ENCODE measurements at places on chromosomes 11 and 22. TPM values are rescaled to one million over a fixed set of nuclear protein-coding genes. Genes with fewer than 3 reads are reported as not detected.

Gene BTG4
- not detected for polyA plus RNA-seq

Gene C22orf15
- polyA plus RNA-seq: not detected

Gene SCUBE1
- polyA plus RNA-seq: 1.5 TPM

Gene IL10RA
- polyA plus RNA-seq: 10.9 TPM

Gene EMID1
- 0.69 TPM for polyA plus RNA-seq

Gene ETS1
- 20.3 TPM for polyA plus RNA-seq

Gene ACRV1
- polyA plus RNA-seq: not detected

Gene HTR3A
- polyA plus RNA-seq: not detected

Gene THOC5
- polyA plus RNA-seq: 18.3 TPM

Gene CHCHD10
- polyA plus RNA-seq: 68.4 TPM

Gene IL18
- 4.1 TPM for polyA plus RNA-seq

Gene OR4C45
- polyA plus RNA-seq: not detected

Gene SLC43A3
- polyA plus RNA-seq: 28.0 TPM

Gene RIBC2
- not detected for polyA plus RNA-seq

Gene OR5AN1
- polyA plus RNA-seq: not detected

Gene ART1
- polyA plus RNA-seq: not detected

Gene KCNJ1
- polyA plus RNA-seq: not detected

Measured in aorta (tissue), 5 donors.